ENCODE measurements at places on chromosomes 1 and 21.
A peak's percentile ranks its signal among the peaks of the same experiment; 100 is the strongest.

DNA sequence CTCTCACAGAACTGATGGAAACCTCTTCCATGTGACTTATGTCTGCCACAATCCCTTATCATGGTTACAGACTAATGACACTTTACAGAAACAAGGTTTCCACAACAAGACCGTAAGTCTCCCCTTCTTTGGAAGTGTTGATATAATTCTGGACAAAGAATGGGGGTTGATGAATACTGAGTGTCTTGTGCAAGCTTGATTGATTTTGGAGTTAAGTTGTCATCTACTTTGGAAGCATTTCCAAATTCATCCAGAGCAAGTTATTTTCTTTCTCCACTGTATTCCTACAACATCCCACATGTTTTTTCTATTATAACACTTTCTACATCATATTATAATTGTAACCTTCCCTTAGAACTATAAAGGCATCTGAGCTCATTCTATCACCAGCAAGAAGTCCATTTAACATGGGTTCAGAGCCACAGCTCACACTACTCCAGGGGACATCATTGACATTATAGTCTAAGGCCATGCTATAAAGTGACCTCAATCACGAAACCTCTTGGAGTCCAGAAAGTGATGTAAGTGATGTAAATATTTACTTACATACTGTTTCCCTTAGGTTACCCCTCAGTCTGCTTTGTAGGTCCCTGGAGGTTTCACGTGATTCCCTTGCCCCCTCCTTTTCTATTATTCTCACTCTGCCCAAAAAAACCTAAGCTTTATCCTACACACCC, 125.7 kb upstream of the PBX1 start:
- no peak for DNase-seq

- DNase-seq: peak; percentile 69
Observed at GRCh38 chr1:30718636-30719405, 4.6 kb downstream of the MATN1 start.

GRCh38 chr1:231376875-231377549, 38.9 kb downstream of the SPRTN start:
- no peak for DNase-seq

GRCh38 chr1:213650603-213651002, 337.2 kb upstream of the PROX1 start:
- DNase-seq: no peak

DNA sequence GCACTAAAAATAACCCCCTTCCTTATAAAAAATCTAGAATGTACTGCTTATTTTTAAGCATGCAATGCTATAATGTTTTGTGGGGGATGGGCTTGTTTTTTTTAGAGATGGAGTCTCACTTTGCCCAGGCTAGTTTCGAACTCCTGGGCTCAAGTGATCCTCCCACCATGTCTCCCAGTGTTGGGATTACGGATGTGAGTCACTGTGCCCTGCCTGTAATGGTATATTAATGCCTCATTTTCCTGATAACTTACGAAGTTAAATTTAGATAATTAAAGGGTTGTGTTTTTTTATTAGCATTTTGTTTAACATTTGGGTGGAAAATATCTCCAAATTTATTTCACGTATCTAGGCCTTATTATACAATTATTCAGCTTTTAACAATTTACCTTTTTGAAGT, 6.5 kb downstream of the RNF11 start:
- no peak for DNase-seq
